AG04450 (cell line): ENCODE measurements at places on chromosomes 7 and 10.

- no peak for DNase-seq
Measured at GRCh38 chr10:73971636-73972354, 26.1 kb upstream of the VCL start.

DNA sequence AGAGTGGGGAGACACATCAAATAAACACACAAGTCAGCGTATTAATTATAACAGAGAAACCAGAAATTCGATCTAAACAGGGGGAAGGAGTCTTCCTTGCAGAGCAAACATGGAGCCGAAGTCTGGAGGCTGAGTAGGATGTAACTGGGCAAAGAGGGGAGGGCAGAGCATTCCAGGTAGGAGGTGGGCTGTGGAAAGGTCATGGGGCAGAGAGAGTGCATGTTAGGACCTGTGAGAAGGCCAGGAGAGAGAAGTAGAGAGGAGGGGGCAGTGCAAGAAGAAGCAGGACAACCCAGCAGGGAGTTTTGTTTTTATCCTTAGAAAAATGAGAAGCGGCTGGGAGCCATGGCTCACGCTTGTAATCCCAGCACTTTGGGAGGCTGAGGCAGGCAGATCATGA is 130.8 kb upstream of the GPR26 start:
- DNase-seq: no peak

DNA sequence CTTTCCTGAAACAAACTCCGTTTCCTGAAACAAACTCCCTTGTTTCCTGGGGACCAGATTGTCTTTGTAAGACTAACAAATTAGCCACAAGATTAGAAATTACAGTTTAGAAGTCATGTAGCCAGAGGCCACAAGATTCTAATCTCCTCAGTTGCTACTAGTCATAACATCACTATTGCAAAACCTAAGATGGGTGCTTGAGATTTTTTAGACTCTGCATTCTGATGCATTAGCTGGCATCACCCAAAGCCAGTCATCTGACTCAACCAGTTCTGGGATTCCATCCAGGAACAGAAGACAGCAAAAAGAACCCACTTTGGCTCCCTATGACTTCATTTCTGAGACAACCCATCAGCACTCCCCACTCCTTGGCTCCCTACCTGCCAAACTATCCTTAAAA is 367.9 kb upstream of the MBL2 start:
- no peak for DNase-seq

- DNase-seq: no peak
Measured at GRCh38 chr10:105073999-105074398, 432.9 kb downstream of the SORCS3 start.

- DNase-seq: no peak
Measured at GRCh38 chr7:34596887-34597286, 61.1 kb upstream of the NPSR1 start.
